ENCODE measurements at places on chromosomes 7 and 10. TPM values are rescaled to one million over a fixed set of nuclear protein-coding genes. Genes with fewer than 3 reads are reported as not detected.

KNDC1 gene
- total RNA-seq = 0.11 TPM

CALY gene
- not detected for total RNA-seq

ANKRD1 gene
- not detected for total RNA-seq

TBRG4 gene
- 287 TPM for total RNA-seq

ACHE gene
- total RNA-seq = 8.8 TPM

CPXM2 gene
- total RNA-seq = not detected

ANXA8 gene
- not detected for total RNA-seq

VAX1 gene
- not detected for total RNA-seq

TACR2 gene
- total RNA-seq = not detected
